ENCODE measurements at places on chromosomes 4 and X.

GRCh38 chrX:102930990-102931756 lies 5.9 kb upstream of the RAB40AL start:
- no peak for DNase-seq

GRCh38 chr4:16890651-16891050 lies 7.8 kb downstream of the LDB2 start:
- no peak for DNase-seq

GRCh38 chrX:54964766-54965497 lies 29.1 kb downstream of the PFKFB1 start:
- DNase-seq = no peak

- no peak for DNase-seq
Observed at GRCh38 chrX:125622899-125623298, 303.2 kb downstream of the TEX13C start.

DNA sequence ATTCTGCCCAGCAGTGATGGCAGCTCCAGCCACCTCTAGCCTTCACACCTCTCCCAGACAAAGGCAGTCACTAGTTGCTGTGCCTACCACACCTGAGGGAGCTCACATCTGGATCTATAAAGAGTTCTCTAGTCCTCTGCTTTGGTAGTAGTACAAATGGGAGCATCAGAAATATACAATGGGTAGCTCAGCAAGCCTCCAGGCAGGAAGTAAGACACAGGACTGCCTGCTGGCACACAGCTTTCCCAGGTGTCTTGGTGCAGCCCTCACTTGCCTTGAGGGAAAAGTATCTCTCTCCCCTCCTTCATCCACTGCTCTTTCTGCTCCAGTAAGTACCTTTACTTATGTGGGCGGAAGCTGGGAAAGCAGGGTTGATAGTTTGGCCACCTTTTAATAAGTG lies 212.9 kb upstream of the SLC7A11 start:
- DNase-seq = no peak

- DNase-seq = peak; percentile 54
Observed at GRCh38 chr4:2714061-2714770, 41.9 kb downstream of the TNIP2 start.

DNA sequence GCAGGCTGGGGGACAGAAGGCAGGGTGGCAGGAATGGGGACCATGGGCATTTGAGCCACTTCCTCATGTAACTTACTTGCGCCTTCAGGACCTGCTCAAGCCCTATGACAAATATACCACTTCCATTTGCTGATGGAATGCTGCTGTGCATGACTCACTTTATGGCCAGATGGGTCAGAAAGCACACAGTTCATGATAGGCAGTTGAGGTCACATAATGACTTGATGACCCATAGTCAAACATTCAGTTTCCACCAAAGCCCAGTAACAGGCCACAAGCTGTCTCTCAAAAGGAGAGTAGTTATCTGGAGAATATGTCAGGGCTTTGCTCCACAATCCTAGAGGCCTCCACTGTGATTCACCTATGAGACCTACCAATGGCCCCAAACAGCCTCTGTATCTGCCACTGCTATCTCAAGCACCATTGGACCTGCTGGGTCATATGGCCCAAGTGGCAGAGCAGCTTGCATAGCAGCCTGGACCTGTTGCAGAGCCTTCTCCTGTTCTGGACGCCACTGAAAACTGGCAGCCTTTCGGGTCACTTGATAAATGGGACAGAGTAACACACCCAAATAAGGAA lies 5.3 kb upstream of the PAPSS1 start:
- DNase-seq = no peak

GRCh38 chr4:5783486-5783885 lies 72.5 kb downstream of the EVC start:
- DNase-seq = no peak

GRCh38 chr4:86054286-86055032 lies 305.4 kb downstream of the MAPK10 start:
- no peak for DNase-seq

- DNase-seq = no peak
Observed at GRCh38 chr4:70772929-70773555, 51.3 kb downstream of the RUFY3 start.

DNA sequence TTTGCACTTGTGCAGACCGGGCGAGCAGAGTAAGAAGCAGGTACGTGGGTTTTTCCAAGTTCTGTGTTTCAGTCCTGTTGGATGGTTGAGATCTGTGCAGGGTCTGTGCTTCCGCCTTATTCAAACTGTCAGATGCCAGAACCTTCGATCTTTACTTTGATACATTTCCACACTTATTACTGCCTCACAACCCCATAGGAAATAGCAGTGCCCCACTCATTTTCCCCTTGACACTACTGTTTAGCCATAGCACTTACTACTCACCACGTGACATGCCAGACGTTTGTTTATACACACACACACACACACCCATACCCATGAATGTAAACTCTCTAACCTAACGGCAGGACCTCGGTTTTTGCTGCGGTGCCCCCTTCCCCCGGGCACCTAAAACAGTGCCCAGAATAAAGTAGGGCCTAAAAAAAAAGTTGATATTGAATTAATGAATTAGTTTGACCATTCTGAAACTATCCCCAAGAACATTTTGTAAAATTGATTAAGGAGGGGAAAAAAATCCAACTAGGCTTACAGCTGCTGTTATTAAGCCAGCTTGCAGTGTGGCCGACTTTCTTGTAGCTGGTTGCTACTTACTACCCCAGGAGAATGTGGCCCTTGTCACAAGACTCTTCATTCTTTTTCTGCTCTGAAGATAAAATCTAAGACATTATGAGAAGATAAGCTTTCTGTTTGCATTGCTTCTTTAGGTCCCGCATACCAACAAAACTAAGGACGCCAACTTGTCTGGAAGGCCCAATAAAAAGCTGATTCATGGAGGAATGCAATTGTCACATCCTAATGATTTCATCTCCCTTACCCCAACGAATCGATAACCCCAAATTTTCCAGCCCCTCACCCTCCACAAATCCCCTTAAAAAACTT lies 704 bp upstream of the SEPSECS start:
- no peak for DNase-seq

- no peak for DNase-seq
Observed at GRCh38 chr4:52648836-52649235, 10.3 kb downstream of the USP46 start.

DNA sequence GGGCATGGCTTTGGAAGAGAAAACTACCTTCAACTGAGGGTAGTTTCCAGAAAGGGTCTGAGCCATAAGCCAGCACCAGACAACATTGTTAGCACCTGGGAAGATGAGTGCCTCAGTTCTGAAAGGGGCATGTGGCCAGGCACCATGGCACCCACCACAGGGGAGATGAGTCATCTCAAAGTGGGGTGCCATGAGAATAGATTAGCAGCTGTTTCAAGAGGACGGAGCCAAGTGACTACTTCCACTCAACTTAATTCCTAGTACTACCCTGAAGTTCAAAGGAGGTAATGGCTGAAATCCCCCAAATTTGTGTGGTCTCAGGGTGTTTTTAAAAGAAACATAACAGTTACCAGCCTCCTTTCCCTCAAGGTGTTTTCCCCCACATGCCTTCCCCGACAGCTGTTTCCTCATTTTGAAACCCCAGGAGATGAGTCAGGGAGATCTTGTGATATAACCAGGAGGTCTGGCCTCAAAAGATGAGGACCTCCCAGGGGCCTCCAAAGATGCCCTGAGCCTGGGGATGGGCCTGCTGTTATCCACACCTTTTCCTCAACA lies 27.8 kb upstream of the FTHL17 start:
- DNase-seq = no peak

DNA sequence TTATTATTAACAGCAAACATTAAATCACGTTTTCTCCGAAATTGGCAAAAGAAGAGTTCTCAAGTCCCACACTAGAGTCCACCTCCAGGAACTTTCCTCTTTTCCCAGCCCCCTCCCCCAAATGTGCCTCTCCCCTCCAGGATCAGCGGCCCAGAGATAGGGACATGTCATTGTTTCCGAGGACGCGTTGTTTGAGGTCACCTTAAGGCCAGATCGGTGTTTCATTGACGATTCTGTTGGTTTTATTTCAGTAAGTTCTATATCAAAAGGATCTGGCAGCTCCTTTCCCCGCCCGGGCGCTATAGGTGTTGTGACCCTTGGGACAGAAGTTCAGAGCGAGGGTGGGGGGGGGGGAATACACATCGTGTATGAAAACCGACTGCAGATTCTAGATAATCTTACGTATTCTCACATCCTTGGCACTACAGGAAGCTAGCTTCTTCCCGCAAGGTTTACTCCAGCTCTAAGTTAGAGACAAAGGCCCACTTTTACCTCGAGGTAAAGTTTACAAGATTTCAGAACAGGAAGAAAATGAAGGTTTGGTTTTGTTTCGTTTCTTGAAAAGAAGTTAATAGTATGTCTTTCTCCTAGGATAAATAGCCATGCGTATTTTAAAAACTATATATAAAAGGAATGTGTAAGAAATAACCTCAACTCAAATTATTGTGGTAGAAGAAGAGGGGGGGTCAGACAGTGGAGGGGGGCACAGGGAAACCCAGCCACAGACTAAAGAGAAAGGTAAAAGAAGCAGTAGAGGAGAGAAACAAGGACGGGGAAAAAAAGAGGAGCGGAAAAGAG lies 739 bp upstream of the MSX1 start:
- no peak for DNase-seq

DNA sequence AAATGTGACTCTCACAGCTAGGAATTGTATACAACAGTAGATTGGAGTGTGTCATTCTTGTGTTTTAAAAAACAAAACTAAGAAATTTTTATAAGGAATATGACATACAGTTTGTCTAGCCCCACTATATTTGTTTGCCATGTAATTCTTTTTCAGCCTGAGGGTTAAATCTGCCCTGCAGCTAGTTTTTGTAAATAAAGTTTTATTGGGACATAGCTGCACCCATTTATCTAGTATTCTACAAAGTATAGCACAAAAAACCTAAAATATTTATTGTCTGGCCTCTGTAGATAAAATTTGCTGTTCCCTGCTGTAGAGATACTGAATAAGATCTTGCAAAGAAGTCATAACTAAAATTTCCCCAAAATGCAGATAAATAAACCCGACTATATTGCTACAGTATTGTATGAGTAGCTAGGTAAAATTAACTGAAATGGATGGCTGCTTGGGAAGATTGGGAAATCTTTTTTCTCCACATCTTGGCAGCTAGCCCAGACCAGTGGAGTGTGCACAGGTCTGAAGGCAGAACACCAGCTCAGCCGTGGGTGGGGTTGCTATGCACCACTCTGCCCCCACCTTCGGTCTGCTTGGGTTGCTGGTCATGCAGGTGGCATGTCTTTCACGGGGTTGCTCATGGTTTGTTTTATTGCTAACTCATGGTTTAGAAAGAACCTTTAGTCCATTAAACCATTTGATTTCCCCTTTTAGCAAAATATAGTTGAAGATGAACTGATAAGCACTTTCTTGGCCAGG lies 127.9 kb downstream of the KLHL8 start:
- DNase-seq = no peak

GRCh38 chrX:32851556-32851955 lies 359.8 kb downstream of the DMD start:
- DNase-seq = no peak

GRCh38 chrX:137033774-137034507 lies at the start of gene GPR101:
GPR101 (minus strand) TSS chrX:137033995; CDS start chrX:137031674, 2,321 bp downstream.
- DNase-seq = no peak

DNA sequence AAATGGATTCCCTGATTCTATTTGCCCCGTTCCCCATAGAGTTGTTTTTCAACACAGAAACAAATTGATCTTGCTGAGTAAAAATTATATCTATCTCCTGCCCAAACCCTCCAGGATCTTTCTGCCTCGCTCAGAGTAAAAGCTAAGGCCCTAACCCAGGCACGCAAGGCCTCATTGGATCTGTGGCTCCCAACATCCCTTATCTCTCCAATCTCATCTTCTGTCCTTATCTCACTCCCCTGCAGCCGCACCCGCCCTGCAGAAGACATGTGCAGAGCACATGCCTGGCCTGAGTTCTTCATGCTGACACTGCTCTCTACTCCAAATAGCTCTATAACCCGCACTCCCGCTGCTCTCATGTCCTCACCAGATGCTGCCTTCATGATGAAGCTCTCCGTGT lies 543.8 kb upstream of the ZFP42 start:
- no peak for DNase-seq

DNA sequence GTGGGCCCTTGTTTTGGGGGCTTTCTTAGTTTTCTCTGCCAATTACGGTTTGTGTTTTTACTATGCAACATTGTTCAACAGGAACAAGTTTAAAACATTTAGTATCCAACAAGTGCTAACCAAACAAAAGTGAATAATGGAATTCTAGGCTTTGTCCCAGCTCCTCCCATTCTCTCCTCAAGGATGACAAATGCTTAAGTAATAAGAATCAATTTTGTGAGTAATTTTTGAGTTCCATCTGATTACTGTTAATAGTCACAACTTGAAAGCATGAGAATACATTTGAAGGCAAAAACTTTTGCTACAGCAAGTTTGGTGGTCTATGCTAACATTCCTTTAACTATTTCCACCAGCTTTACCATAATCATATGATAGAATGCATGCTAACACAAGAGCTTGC lies 78.1 kb upstream of the HPGD start:
- DNase-seq = no peak

DNA sequence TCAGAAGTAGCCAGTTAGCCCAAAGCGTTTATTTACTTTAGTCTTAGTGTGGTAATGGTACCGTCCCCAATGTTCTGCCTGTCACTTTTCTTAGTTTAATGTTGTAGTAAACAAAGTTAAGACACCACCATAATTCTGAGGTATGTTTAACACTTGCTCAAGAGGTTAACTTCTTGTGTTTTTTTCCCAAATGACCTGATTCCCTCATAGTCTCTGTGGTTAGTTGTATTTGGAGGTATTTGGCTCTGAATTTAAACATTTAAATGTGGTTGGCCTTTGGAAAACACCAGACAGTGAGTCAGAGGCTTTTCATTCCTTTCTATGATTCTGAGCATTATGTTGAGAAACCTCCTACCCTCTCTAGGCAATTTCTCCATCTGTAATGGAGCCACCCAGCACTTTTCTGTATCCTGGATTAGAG lies 47.9 kb downstream of the CXCL1 start:
- DNase-seq = no peak
